Lower lobe of right lung (tissue), 2 donors: ENCODE measurements at places on chromosomes 6 and 20. TPM values are rescaled to one million over a fixed set of nuclear protein-coding genes. Genes with fewer than 3 reads are reported as not detected.

- H3K4me3 ChIP-seq, result no peak overlapping the region
- H3K27me3 ChIP-seq, result no peaks in the 10 kb centered on the region
- H3K4me1 ChIP-seq, result no peaks in the 10 kb centered on the region
- no peak overlapping the region for H3K27ac ChIP-seq
- no peaks in the 10 kb centered on the region for H3K36me3 ChIP-seq
- DNase-seq, result no peak
Measured at GRCh38 chr6:12279322-12280091, 10.7 kb upstream of the EDN1 start.

DNA sequence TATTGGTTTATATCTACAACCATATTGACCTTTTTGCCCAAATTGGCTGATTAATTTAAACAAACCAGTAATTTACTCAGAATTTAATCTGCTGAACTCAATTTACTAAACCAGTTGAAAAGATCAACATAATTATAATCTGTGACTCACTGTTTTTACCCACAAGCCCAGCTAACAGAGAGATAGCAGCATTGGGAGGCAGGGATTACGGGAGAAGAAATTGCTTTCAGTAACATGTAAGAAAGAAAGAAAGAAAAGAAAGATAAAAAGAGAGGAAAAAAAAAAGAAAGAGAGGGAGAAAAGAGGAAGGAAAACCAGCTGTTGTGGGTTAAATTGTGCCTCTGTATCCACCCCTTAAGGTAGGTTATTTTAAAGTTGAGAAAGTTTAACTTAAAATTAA is 13.3 kb upstream of the RHAG start:
- no peaks in the 10 kb centered on the region for H3K36me3 ChIP-seq
- H3K27ac ChIP-seq, result no peak overlapping the region
- DNase-seq, result no peak
- no peaks in the 10 kb centered on the region for H3K4me1 ChIP-seq

DNA sequence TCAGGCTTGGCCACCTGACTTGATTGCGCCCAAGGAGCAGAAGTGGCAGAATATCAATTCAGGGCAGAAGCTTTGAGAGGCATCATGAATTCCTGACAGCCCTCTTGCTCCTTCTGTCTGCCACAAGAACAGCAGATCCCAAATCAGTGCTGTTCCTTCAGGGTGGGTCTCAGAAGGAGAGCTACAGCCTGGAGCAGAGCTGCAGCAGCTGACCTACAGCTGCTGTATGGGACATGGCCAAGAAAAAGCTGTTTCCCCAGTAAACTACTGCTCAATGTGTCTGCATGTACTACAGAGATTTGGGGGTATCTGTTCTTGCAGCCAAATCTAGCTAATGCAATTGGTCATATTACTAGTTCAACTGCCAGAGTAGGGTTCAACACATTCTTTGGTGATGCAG is 69.0 kb downstream of the SLC22A3 start:
- H3K4me3 ChIP-seq, result no peak overlapping the region
- no peaks in the 10 kb centered on the region for H3K4me1 ChIP-seq
- H3K27ac ChIP-seq, result no peak overlapping the region
- no peak for DNase-seq
- H3K27me3 ChIP-seq, result no peaks in the 10 kb centered on the region
- H3K36me3 ChIP-seq, result peaks cover 3% of the 10 kb centered on the region

RRAGD gene
- 62.9 TPM for total RNA-seq

GJA10 gene
- total RNA-seq, result not detected
